ENCODE measurements at places on chromosomes 6 and 20.

DNA sequence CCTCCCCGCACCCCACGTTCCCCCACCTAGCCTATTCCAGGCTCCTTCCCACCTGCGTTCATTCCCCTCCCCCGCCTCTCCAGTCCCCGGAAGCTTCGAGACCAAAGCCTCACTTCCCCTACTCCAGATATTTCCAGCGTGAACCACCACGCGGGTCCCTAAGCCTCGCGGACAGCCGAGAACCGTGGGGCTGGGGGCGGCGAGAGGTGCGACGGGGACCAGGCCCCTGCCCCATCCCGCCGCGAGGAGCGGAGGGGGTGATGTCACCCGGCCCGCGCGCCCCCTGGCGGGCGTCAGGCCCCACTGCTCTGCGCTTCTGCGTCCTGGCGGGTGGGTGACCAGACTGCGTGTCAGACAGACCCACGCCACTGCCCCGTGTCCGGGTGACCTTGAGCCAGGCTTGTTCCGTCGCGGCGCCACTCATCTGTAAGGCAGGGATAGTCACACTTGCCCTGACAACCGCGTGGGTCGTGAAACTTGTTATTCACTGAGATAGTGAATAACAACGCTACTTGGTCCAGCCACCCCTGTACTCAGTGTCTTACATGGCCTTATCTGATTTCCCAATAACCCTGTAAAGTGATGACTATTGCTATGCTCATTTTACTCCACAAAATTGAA is 9.0 kb upstream of the HSP90AB1 start:
- DNase-seq = no peak

GRCh38 chr20:44717986-44718385 is 2.8 kb downstream of the CCN5 start:
- DNase-seq = no peak

GRCh38 chr20:8621001-8621400 is 447.9 kb upstream of the PLCB4 start:
- DNase-seq = no peak

DNA sequence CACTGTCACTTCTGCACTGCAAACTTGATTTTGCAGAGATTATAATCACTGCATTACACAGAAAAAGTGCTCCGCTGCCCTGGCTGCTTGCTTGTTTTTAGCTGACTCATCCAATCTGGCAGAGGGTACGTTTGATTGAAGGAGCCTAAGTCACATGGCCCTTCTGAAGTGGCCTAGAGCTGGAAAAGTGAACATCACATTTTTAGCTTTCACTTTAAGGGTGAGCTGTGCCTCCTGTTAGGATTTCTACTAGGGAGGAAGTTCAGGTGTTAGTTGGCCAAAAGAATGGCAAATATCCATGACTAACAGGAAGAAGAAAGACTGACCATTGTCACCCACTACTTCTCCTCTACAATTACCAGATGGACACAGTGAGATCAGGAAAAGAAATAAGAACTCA is 889.1 kb upstream of the MAP3K7 start:
- DNase-seq = no peak

DNA sequence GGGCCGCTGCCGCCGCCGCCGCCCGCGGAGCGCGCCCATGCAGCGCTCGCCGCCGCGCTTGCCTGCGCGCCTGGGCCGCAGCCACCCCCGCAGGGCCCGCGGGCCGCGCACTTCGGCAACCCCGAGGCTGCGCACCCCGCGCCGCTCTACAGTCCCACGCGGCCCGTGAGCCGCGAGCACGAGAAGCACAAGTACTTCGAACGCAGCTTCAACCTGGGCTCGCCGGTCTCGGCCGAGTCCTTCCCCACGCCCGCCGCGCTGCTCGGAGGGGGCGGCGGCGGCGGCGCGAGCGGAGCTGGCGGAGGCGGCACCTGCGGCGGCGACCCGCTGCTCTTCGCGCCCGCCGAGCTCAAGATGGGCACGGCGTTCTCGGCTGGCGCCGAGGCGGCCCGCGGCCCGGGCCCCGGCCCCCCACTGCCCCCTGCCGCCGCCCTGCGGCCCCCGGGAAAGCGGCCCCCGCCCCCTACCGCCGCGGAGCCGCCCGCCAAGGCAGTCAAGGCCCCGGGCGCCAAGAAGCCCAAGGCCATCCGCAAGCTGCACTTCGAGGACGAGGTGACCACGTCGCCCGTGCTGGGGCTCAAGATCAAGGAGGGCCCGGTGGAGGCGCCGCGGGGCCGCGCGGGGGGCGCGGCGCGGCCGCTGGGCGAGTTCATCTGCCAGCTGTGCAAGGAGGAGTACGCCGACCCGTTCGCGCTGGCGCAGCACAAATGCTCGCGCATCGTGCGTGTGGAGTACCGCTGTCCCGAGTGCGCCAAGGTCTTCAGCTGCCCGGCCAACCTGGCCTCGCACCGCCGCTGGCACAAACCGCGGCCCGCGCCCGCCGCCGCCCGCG is 730 bp downstream of the INSM1 start:
- no peak for DNase-seq

DNA sequence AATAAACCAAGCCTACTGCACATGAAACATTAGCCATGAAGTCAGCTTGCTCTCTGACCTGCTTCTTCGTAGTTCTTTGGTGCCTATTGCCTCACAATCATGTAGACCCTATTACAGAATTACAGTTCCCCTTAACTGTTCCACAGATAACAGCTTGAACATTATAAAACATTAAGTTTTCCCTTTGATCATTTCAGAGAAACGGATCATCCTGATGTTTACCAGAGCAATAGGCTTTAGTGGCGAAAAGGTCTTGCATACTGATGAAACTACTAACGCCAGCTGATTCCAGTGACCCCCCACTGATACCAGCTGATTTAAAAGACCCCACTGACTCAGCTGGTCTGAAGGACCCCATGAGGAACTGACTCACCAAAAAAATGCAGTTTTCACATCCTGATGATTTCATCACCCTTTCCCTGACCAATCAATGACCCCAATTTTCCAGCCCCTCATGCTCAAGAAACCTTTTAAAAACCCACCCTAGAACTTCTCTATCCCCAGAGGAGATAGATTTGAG is 39.4 kb upstream of the MLIP start:
- DNase-seq = no peak

GRCh38 chr6:83592770-83593394 is 80.5 kb downstream of the PRSS35 start:
- no peak for DNase-seq

DNA sequence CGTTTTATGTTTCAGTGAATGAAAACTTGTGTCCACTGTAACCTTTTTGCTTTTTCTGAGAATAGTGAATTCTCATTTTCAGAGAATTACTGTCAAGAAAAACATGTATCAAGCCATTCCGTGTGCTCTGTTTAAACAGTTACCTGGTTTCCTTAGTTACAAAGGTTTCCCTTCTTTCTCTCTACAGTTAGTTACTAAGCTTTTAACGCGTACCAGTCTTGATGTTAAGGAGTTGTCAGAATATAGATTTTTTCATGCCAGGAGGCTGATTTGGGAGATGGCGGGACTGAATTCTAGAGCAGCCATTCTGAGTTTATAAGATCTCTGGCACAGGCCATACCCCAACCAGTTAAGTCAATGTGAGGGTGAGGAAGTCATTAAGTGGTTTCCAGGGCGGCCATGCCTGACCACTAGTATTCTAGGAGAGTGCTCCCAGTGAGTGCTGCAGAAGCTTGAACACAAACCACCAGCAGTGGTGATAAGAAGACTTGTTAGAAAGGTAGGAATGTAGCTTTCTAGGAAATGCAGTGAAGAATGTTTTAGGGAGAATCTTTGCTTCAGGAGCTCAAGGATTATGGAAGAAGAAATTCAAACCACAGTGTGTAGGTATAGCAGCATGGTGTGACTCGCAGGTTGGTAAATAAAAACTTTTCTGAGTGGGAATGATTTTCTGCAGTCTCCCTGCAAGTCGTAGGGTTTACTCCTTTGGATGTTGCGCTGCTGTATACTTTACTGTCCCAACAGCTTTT is 112.9 kb downstream of the JARID2 start:
- no peak for DNase-seq

DNA sequence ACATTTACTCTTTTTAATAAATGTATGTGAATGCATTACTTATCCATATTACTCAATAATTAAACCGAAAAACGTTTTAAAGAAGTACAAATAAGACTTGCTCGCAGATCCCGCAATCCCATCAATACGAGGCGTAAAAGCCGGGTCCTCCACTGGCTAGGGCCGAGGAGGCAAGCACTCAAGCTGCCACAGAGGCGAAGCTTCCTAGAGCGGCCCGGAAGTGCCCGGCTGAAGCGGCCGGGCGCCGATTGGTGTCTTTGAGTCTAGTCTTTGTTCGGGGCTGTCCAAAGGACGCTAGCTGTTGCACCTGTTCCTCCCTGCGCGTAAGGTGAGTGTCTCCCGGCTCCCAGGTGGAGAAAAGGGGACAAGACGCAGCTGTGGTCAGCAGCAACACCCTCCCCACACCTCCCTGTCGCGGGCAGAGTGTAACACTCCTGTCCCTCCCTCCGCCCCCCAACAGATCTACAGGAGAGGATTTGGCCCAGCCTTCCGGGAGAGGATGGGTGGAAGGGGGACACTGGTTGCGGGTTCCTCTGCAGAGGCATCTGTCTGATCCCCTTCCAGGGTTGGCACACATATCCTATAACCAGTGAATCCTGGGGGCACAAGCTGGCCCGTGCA is at the start of gene ZSCAN16:
Gene ZSCAN16, plus strand, starts transcription at position 260 of the 621 bp plus-strand sequence. CDS start 835 bp downstream, outside the sequence.
- no peak for DNase-seq

DNA sequence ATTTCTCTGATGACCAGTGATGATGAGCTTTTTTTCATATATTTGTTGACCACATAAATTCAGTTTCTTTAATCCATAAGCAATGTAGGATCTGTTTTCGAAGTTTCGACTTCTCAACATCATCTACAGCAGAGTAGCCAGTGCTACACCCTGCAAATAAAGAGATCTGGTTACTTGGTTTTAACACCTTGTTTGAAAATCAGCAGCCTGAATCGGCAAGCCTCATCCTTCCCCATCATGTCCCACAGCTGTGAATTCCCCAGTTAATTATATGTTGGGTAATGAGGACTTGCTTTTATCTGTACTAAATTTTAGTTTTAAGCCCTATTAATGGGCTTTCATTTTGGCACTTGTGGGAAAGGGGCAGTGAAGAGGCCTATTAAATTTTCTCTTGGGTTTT is 80.6 kb downstream of the BMP2 start:
- DNase-seq = no peak

GRCh38 chr6:73388433-73388799 is 6.2 kb upstream of the DDX43 start:
- DNase-seq = no peak

DNA sequence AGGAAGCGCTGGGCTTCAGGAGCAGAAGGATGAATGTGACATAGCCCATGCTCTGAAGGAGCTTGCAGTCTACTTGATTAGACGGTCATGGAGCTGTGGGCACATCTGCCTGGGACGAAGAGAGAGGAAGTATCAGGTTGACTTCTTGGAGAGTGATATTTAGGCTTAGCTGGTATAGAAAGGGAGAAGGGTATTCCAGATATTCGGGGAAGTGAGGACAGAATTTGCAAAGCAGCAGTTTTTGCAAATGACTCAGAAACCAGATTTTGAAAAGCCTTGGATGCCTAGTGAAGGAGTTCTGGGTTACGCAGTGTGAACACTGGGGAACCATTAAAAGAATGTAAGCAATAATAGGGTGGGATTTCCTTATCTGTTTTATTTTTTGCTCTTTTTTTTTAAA is 60.7 kb downstream of the EYA4 start:
- DNase-seq = no peak
